CD4-positive, alpha-beta T cell treated with Interleukin-21 for 1 hour (primary cell): ENCODE measurements at places on chromosomes 7 and 10.

DNA sequence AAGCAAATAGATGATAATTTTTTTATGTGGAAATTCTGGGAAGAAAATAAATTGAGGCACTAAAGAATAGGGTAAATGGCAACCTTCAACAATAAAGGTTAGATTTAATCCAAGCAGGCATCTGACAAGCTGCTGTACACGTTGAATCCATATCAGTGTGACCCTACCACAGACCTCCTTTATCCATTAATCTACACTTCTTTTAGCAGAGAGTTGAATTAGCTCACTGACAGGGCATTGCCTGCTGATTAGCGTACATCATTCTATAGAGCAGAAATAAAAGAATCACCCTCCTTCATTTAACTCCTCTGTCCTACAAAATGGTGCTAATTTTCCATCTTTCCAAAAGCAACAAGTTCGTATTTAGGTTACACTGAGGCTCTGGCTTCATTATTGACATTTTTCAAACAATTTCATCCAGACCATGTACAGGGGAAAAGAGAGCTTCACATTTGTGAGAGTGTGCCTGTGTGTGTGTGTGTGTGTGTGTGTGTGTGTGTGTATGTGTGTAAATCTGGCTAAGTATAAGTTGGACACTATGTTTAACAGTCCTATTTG, 356.0 kb downstream of the TFEC start:
- DNase-seq = no peak

GRCh38 chr7:11702938-11703337, 129.1 kb downstream of the THSD7A start:
- no peak for DNase-seq

GRCh38 chr7:94933256-94933990, 26.0 kb downstream of the PPP1R9A start:
- DNase-seq = no peak

GRCh38 chr7:75531359-75531821, 39.3 kb downstream of the SPDYE5 start:
- no peak for DNase-seq

DNA sequence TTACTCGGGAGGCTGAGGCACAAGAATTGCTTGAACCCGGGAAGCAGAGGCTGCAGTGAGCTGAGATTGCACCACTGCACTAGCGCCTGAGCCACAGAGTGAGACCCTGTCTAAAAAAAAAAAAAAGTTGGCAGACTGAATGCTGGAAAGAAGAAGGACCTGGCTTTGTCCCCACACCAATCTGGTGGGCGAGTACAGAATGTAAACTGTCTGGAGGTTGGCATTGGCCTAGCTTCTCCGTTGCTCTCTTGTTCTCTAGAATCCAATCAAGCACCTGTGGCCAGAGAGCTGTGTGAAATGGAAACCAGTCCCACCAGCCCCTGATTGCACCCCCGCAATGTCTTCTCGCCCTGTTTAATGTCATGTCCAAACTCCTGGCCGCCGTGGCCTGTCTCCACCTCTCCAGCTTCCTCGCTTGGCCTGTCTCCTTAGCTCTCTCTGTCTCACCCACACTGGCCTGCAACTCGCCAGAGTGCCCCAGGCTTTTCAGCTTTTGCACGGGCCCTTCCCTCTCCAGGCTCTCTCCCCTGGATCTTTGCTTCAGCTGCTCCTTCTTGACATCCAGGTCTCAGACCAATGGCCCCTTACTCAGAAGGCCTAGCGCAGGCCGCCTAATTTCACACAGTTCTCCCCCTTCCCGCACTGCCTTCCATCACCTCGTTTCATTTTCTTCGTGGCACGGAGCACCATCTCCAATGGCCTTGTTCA, 670 bp upstream of the AGK start:
- DNase-seq = no peak
